ENCODE measurements at places on chromosomes 2 and 18.

GRCh38 chr2:205187731-205188130 is 494.6 kb upstream of the NRP2 start:
- DNase-seq = no peak

DNA sequence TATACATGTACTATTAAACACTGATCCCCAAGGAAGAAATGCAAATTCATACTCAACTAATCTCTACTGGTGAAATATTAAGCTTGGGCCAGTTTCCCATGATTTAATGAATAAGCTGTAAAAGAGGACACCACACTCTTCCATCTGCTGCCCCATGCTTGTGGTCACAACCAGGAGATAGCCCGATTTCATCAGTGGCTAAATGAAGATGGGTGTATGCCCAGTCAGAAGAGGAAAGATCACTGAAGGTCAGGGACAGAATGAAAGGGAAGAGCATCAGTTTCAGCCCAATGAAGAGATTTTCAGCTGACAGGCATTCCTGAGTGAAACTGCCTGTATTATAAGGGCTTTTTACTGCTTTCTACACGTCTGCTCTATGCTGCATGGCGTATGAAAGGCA is 103.5 kb downstream of the KCNS3 start:
- DNase-seq = no peak

DNA sequence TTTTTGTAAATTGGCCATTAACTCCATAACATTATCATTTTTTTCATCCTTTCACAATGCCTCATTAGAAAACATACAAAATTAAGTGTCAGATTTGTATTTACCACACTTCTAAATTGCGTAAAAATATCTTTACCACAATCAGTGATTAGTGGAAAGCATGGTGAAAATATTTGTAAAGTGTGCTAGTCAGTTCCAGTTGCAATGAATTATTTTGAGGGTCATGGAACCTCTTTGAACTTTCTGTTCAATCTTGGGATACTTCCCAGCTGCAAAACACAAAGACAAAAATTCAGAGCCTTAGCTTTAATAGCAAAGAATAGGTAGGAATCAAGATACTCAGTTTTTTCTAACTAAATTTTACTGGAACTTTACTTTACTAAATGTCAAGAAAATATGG is 4.0 kb upstream of the COL3A1 start:
- DNase-seq = no peak

DNA sequence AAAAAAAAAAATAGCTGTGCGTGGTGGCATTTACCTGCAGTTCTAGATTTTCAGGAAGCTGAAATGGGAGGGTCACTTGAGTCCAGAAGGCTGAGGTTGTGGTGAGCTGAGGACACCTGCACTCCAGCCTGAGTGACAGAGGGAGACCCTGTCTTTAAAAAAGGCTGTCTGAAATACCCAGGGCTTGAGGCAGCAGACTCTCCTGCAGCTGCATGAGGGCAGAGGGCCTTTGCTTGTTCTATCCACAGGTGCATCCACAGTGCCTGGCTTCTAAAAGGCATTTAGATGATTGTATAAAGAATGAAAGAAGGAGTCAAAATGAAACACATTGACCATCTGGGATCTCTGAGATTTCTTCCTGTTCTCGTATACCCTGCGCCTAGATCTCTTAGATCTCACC is 152.9 kb downstream of the MGAT5 start:
- no peak for DNase-seq

GRCh38 chr2:223934870-223935269 is 10.3 kb downstream of the WDFY1 start:
- no peak for DNase-seq

DNA sequence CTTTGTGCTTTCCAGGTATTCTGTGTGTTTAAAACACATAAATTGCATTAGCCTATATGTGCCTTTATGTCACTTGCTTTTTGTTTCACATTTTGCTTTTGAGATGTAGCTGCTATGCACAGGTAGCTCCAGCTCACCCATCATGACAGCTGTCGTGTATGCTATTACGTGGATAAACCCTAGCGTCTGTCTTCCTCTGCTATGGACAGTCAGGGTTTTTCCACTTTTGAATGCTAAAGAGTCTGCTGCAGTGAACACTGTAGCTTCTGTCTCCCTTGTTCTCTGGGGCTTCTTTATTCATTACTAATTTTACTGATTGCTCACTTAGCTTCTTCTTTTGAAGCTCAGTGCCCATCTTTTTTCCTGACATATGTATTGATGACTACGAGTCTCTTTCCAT is 24.7 kb upstream of the MBP start:
- no peak for DNase-seq

All from CD8-positive, alpha-beta T cell (primary cell).